ENCODE measurements at places on chromosomes 7 and 10.

DNA sequence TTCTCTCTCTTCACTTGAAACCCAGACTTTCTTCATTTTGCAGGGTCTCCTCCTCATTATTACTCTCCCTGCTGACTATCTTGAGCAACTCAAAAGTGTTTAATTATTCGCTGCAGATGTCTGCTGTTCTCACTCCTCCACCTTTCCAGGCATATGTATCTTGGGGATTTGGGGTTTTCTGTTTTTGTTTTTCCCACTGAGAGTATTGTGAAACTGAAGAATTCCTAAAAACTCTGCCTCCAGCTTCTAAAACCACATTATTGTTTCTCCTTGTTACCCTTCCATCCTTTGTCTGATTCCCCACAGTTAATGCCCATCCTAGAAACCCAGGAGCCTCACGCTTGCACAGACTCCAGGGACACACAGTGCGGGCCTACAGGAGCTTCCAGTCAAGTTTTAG is 51.3 kb downstream of the WNT2 start:
- no peak for DNase-seq

DNA sequence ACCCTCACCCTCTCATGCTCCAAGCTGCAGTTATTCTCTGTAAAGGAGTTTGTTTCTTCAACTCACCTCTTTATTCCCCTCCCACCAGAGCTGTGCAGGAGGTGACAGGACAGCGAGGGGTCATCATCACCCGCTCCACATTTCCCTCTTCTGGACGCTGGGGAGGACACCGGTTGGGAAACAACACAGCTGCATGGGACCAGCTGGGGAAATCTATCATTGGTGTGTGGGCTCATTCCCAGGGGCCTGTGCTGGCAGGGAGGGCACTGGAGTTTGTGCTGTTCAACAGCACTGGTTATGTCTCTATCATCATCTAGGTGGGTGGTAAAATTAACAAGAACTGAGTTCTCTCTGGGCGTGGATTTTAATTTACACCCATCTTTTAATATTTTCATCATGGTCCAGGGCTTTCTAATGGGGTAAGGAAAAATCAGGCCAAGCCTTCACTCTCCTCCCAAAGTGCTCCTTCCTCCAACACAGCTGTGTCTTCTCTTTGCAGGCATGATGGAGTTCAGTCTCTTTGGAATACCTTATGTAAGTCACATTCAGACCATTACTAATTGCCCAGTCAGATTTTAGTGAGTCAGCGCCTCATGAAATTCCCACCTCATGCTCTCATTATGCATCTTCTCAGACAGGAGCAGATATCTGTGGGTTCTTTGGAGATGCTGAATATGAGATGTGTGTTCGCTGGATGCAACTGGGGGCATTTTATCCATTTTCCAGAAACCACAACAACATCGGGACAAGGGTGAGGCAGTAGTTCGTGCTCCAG is 61.6 kb downstream of the PRSS58 start:
- no peak for DNase-seq

DNA sequence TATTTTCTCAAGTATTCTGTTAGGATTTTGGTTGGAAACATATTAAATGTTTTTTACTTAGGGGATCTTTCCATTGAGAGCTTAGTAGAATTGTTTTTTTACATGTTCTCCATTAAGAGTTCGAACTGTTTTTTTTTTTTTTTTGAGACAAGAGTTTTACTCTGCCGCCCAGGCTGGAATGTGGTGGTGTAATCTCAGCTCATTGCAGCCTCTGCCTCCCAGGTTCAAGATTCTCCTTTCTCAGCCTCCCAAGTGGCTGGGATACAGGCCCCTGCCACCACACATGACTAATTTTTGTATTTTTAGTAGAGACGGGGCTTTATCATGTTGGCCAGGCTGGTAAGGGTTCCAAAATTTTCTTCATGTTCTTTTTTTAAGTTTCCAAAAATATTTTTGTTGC is 33.2 kb downstream of the MPLKIP start:
- no peak for DNase-seq

- DNase-seq: no peak
Measured at GRCh38 chr10:27542812-27543211, 38.7 kb downstream of the RAB18 start.

DNA sequence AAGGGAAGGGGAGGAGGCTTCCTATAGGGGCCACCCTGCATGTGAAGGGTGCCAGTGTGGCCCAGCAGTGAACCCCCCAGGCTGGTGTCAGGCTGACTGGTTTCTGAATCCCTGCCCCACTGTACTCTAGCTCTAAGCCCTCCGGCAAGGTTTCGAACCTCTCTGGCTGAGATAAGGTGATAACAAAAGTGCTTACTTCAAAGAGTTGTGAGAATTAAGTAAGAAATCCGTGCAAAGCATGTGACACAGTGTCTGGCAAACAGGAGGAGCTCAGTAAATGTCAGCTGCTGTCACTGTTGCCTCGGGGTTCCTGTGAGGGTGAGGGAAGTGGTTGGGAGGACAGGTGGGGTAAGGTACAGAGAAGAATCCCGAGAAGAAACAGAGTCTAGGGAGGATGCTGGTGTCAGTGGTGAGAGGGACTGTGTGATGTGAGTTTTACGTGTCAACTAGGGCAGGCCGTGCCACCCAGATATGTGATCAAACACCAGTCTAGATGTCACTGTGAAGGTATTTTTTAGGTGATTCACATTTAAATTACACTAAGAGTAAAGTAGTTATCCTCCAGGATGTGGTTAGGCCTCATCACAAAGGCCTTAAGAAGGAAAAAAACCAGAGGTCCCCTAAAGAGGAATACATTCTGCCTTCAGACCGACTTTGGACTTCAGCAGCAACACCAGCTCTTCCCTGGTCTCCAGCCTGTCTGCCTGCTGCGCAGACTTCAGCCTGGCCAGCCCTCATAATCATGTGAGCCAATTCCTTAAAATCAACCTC is 64.4 kb downstream of the BPGM start:
- no peak for DNase-seq

DNA sequence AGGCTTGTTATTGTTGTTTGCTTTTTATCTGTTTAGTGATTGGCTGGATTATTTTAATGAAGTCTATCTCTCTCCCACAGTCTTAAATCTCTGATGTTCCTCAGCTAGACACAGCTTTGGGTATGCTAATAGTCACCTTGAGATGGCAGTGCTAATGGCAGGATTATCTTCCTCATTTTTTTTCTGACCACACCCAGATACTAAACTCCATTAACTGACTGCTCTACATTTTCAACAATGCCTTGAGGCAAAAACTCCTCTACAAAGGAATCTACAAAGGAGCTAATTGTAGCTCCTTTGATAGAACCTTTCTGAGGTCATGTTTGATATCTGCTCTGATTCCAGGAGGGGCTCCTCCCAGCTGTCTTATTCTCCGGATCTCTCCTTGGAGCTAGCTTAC is 122.6 kb downstream of the HBP1 start:
- DNase-seq: no peak

DNA sequence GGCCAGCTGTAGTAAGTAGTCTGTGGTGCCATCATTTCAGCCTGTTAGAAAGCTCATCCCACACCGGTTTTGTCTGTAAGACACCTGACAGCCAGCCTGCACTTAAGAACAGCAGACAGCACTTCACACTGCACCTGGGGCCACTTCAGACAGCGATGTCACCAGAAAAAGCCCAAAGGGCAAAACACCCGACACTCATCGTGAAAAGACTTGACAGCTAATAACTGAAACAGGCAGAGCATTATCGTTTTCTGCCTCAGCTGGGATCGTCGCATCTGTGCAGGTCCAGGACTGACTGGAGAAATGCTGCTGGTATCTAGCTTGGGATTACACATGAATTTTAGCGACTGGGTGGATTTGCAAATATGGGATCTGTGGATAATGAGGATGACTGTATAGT is 16.8 kb upstream of the LAT2 start:
- DNase-seq: no peak

GRCh38 chr10:72034040-72034499 is 54.3 kb downstream of the SPOCK2 start:
- no peak for DNase-seq

GRCh38 chr7:70566671-70567070 is 565.3 kb upstream of the GALNT17 start:
- no peak for DNase-seq

DNA sequence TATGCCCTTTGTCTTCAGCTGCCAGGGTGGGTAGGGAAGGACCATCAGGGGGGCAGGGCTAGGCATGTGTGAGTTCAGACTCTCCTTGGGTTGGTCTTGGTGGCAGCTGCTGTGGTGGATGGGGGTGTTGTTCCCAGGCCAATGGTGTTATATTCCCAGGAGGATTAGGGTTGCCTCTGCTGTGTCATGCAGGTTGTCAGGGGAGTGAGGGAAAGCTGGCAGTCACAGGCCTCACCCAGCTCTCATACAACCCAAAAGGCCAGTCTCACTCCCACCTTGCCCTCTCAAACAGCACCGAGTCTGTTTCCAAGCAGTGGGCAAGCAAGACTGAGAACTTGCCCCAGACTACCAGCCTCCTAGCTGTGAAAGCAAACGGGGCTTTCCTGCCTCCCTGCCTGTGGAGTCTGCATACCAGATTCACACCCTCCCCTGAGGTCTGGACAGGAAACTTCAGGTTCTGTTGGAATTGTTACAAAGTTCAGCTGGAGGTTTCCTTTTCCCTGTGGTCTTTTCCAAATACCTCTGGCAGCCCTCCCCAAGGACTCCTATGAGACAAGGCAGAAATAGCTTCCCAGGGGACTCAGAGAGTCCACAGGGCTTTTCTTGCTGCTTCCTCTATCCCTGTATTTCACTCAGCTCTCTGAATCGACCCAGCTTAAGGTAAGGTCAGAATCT is 1.4 kb downstream of the HYAL4 start:
- DNase-seq: no peak

DNA sequence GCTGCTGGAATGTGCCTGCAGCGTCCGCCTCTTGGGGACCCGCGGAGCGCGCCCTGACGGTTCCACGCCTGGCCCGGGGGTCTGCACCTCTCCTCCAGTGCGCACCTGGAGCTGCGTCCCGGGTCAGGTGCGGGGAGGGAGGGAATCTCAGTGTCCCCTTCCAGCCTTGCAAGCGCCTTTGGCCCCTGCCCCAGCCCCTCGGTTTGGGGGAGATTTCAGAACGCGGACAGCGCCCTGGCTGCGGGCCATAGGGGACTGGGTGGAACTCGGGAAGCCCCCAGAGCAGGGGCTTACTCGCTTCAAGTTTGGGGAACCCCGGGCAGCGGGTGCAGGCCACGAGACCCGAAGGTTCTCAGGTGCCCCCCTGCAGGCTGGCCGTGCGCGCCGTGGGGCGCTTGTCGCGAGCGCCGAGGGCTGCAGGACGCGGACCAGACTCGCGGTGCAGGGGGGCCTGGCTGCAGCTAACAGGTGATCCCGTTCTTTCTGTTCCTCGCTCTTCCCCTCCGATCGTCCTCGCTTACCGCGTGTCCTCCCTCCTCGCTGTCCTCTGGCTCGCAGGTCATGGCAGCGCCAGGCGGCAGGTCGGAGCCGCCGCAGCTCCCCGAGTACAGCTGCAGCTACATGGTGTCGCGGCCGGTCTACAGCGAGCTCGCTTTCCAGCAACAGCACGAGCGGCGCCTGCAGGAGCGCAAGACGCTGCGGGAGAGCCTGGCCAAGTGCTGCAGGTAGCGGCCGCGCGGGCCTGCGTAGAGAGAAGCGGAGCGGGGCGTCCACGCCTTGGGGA is 645 bp downstream of the SLC26A4 start:
- no peak for DNase-seq

DNA sequence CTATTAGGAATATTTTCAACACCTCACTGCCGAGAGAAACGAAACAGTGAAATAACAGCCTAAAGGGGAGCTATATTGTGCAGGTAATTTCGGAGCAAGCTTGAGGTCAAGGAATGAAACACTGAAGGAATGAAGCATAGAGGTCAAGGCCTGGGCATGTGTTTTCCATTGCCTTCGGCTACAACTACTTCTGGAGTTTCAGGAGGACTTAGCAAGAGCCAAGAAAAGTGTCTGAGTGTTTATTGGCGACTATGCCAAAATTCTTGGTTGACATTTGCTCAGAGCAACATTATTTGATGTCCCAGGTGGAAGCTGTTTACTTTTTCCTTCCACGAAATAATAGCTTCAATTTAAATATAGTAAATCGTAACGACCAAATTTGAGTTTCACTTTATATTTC is 89.6 kb upstream of the IFRD1 start:
- no peak for DNase-seq

DNA sequence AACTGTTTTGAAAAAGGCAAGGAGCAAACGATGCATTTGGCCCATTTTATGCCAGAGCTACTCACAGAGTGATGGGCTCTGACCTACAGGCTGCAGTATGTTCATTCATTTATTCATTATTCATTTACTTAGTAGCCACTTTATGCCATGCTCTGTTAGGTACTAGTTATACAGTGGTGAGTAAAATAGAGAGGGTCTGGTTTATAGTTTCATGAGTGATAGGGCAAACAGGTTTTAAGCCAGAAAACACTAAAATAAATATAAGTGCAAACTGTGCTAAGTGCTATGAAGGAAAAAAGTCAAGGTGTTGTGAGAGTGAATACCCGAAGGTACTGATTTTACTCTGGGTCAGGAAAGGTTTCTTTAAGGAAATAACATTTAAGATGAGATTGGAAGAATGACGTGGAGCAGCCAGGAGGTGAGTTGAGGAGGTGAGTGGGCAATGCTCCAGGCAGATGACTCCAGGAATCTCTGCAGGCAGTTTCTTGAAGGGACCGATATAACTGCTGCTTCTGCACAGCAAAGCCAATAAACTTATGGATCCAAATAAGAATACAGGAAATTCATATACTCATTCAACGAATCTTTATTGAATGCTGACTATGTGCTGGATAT is 56.9 kb upstream of the FAM133B start:
- DNase-seq: no peak

GRCh38 chr7:101023839-101024238 is 4.0 kb downstream of the MUC17 start:
- DNase-seq: no peak

- DNase-seq: no peak
Measured at GRCh38 chr10:130023454-130024230, 59.6 kb upstream of the EBF3 start.

GRCh38 chr10:58998924-58999713 is 177.3 kb upstream of the PHYHIPL start:
- DNase-seq: no peak

DNA sequence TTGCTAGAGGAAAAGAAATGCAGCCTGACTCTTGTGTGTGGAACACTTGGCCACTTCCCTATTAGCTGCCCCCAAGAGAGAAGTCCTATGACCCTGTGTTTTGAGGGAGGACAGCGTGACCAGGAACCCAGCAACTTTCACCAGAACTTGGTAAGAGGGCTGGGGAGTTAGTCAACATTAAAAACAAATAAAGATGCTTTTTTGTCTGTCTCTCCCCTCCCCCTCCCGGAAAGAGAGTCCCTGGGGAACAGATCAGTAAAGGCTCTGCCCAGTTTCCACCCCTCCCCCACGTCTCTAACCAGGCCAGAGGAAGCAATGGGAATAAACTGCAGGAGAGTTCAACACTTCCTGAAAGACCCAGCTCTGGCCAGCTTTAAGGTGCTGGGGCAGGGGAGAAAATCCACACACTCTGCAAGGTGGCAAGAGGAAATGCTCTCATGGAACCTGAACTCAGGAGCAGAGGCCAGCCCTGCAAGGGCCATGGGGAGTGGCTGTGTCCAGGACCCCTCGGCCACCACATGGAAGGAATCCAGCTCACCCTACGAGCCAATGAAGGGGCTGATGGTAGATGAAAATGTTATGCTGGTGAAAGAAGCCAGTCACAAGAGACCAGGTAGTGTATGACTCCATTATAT is 21.5 kb downstream of the SH3PXD2A start:
- no peak for DNase-seq

- DNase-seq: no peak
Measured at GRCh38 chr7:17362439-17363105, 64.1 kb downstream of the AHR start.
